Thoracic aorta (tissue), 2 donors: ENCODE measurements at places on chromosomes 12 and 14. TPM values are rescaled to one million over a fixed set of nuclear protein-coding genes. Genes with fewer than 3 reads are reported as not detected.

Gene ABCC9
- 42.6 TPM for total RNA-seq

DNA sequence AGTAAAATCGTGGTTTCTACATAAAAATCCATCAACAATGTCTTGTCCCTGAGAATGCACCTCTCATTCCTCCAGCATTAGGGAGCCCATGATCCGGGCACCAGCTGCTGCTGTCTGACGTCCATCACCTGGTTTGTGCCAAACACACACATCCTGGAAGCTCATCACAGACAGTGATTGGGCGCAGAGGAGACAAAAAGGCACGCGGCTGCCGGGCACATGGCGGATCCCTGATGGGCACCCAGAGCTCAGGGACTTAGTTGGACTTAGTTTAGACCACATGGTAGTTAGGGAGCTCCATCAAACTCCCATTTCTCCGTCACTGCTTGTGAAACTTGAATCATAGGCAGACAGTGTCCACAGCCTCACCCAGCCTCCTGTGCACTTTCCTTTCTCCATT is 1059.3 kb downstream of the TMEM121 start:
- DNase-seq, result no peak

DNA sequence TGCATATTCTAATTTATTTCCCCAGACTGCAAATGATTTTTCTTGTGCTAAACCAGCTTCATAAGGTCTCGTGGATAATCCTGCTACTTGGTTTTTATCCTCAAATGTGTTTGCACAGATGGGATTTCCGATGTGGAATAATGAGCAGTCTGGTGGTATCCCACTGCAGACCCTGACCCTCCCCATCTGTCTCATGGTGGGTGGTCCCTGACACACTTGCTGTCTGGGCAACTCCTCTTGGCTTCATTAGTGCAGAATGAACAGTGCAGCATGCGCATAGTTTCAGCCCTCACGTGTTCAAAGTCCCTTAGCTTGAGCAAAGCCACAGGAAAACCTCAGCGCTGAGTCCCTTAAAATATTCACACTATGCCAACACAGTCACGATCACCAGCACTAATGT is 996.5 kb downstream of the AACS start:
- no peak for DNase-seq

GRCh38 chr12:88145567-88146505 is 3.7 kb downstream of the TMTC3 start:
- DNase-seq, result no peak

GRCh38 chr14:94225460-94226378 is 51.6 kb downstream of the PPP4R4 start:
- DNase-seq, result no peak

DNA sequence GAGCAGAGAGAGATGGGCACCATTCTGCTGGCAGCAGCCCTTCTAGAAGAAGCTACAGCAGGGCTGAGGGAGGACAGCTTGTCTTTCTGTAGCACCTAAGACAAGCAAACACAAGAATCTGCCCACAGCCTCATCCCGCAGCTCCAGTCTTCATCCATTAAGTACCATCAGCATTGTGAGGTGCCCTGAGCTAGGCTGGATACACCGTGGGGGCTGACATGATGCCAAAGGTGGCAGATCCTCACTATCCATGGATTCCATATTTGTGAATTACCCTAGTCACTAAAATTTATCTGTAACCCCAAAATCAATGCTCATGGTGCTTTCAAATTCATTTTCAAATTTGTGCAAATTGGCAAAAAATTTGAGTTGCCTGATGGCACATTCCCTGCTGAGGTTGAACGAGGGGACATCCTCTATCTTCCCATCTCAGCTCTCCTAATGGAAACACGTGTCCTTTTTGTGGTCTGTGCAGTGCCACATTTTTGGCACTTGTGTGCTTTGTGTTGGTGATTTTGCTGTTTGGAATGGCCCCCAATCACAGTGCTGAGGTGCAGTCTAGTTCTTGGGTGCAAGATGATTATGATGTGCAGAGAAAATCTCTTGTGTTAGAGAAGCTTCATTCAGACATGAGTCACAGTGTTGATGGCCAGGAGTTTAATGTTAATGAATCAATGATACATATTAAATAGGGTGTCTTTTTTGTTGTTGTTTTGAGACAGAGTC is 7.0 kb downstream of the PITPNM2 start:
- no peak for DNase-seq

Gene LTBP2
- 674 TPM for total RNA-seq

GRCh38 chr12:32033406-32033805 is 73.2 kb upstream of the BICD1 start:
- no peak for DNase-seq

- no peak for DNase-seq
Observed at GRCh38 chr12:130818272-130818634, 20.8 kb downstream of the STX2 start.

GRCh38 chr12:32039347-32039746 is 67.3 kb upstream of the BICD1 start:
- DNase-seq, result no peak

- DNase-seq, result no peak
Observed at GRCh38 chr12:15230751-15231150, 9.5 kb upstream of the RERG start.

DNA sequence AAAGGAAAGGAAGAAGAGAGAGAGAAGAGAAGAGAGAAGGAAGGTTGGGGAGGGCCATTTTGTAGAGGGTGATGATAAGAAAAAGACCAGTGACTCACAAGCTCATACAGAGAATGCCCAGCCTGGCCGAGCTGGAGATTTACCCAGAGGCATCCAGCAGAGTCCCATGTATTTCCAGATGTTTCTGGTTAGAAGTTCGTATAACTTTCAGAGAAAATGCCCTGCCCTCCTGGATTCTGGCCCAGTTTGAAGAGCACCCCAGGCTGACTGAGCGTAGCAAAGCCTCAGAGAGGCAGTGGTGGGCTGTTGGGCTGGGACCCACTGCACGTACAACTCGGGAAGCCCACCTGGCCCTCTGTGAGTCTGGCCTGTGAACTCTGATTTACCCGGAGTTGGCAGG is 221.8 kb downstream of the SLC41A2 start:
- no peak for DNase-seq

Gene HELB
- 1.2 TPM for total RNA-seq

DNA sequence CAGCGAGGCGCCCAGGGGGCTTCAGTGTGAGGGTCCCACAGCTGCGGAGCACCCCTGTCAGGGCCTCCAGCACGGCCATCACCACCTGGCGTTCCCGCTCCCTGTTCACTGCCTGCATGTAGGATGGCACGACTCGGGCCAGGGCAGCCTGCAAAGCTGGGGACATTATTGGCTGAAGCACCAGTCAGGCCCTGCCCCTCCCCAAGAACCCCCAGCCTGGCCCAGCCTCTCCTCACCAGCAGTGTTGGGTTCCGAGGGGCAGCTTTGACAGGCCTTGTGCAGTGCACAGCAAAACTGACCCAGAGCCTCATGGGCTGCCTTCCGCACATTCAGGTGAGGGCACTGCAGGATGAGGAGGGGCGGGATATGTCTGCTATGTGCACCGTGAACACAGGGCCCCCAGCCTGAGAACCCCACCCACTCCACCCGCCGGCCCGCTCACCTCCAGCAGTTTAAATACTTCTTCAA is 5.6 kb downstream of the IPO4 start:
- DNase-seq, result no peak

DNA sequence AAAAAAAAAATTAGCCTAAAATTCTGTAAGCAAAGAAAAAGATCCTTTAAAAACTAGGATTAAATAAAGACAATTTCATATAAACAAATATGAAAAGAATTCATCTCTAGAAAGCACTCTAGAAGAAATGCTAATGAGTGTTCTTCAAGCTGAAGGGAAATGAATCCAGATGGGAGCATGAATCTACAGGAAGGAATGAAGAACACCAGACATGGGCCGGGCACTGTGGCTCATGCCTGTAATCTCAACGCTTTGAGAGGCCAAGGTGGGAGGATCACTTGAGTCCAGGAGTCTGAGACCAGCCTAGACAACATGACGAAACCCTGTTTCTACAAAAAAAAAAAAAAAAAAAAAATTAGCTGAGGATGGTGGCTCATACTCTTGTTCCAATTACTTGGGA is 297.2 kb downstream of the FBXL14 start:
- no peak for DNase-seq

Gene SLC25A21
- 1.2 TPM for total RNA-seq

DNA sequence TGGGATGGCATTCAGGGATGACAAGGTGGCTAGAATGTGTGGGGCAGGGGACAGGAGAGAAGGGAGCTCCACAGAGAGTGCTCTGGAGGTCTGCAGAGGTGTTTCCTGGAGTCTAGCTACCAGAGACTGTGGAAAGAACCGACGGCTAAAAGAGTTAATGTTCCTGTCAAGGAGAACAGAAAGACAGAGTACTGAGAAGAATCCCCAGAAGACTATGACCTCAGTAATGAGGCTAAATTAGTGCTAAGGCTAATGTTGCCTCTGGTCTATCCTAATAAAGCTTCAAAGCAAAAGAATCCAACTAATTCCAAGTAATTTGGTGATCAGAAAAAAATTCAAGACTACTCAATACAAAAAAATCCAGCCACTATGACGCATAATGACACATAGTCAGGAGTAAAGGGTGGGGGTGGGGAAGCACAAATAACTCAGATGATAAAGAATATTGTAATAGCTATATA is 44.7 kb downstream of the FERMT2 start:
- DNase-seq, result no peak

DNA sequence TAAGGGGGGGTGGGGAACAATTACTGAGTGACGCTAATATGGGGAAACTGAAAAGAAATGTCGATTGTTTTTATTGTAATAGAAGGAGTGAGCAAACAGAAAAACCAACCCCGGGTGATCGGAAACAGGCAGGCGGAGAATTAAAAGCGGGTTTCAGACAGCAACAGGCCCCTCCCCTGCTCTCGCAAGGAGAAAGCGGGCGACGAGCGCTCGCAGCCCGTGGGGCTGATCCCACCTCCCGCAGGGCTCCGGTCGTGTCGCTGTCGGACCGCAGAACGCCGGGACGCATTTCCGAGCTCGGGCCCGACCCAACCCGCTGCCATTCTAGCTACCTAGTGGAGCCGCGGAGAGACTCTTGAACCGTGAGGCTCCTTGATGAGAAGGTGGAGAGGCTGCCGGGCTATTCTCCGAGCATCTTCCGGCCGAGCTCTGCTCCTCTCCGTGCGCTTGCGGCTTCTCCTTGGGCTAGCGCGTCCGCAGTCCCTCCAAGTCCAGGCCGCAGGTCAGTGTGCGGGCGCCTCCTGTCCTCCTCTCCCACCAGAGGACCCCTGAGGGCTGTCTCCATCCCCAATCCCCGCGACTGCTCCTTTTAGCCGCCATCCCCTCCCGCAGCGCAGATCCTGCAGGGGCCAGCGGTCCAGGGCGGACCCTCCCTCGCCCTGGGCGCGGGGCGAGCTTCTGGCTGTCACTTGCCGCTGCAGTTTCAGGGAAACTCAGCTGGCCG is 4.1 kb upstream of the PAX9 start:
- no peak for DNase-seq

DNA sequence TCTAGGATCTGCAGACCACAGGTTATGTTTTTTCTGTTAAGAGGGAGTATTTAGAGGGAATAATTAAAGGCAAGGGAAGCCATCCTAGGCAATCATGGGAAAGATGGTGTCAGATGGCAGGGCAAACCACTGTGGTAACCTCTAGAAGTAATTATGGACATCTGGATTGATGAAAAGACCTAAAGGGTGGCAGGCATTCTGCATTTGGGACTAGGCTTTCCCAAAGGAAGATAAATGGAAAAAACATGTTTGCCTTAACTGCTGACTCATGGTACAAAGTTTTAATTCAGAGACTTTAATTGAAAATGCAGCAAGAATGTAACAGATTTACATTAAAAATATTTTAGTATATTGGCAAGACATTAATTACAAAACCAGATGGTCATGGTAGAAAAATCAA is 88.1 kb downstream of the TMEM30B start:
- DNase-seq, result no peak

- no peak for DNase-seq
Observed at GRCh38 chr12:104903648-104904423, 54.3 kb downstream of the SLC41A2 start.

GRCh38 chr14:102605029-102605428 is 12.6 kb downstream of the RCOR1 start:
- DNase-seq, result no peak

Gene ABHD4
- 40.1 TPM for total RNA-seq

GRCh38 chr12:95385246-95386035 is 88.5 kb upstream of the METAP2 start:
- DNase-seq, result peak; percentile 8

Gene DHRS2
- not detected for total RNA-seq

DNA sequence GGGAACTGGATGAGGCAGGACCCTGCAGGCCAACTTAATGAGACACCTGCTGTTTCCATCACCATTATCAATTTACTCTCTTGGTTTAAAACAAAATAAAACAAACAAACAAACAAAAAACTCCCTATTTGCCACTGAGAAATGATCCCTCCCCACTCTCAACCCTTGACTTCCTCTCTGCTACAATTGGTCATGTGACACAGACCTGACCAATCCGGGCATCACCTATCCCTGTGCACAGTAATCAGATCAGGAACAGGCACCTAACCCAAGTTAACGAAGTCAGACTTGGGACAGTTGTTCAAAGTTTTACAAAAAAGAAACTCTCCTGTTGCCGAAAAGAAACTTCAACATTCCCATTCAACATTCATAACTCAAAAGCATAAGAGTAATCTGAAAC is 58.4 kb downstream of the NELL2 start:
- DNase-seq, result no peak

DNA sequence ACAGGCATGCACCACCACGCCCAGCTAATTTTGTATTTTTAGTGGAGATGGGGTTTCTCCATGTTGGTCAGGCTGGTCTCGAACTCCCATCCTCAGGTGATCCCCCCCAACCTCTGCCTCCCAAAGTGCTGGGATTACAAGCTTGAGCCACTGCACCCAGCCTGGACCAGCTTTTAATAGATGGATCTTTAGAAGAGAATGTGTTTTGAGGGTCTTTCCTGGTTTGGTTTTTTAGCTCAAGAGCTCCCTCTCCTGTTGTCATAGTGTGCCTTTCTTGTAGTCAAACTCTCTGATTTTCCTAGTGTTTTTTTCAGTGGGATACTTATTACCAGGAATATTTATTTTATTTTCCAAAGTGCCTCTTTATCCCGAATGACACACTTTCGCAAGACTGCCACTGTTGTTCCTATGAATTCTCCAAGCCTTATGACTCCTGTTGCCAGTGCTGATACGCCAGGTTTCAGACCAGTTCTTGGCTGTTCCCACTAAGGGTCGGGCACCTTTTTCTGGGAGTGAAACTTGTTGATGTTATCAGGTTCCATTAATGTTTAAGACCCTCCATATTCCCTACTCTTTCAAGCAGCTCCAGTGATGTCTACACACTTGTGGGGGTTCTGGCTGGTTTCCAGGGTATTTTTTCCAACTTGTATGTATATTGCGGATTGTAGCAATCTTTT is 31.5 kb upstream of the LIMA1 start:
- no peak for DNase-seq

Gene PDZRN4
- 6.1 TPM for total RNA-seq

- DNase-seq, result no peak
Observed at GRCh38 chr12:78375461-78375860, 489.1 kb upstream of the SYT1 start.

- DNase-seq, result no peak
Observed at GRCh38 chr12:112950701-112951100, 12.4 kb downstream of the OAS3 start.

DNA sequence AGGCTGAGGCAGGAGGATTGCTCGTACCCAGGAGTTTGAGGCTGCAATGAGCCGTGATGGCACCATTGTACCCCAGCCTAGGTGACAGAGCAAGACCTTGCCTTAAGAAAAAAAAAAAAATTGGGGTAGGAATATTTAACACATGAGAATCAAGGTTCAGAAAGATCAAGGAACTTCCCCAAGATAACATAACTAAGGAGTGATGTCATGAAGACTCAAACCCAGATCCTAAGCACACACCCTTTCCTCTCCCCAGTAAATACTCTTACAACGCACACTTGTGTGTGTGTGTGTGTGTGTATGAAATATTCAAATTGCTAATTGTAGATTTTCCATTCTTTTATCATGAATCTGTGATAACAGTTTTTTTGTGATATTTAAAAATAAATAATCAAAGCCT is 90.6 kb upstream of the NUDT4 start:
- no peak for DNase-seq
